ENCODE measurements at places on chromosomes 5 and 9.
A peak's percentile ranks its signal among the peaks of the same experiment; 100 is the strongest.

DNA sequence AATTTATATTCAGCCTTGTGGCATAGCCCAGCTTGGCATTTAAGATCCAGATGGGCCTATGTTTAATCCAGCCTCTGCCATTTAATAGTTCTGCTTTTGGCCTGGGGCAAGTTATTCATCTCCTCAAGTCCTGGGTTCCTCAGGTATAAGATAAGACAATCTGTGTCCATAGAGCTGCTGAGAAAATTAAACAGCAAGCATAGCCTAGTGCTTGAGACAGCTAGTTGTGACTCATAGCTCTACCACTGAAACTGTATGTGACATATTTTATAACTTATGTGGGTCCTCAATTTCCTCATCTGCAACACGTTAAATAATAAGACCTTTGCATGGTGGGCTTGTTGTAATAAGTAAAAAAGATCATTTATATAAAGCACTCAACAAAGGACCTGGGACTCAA is 53.3 kb upstream of the ATP10B start:
- DNase-seq = no peak

GRCh38 chr5:56200971-56201666 is 32.0 kb downstream of the ANKRD55 start:
- DNase-seq = peak; percentile 58

DNA sequence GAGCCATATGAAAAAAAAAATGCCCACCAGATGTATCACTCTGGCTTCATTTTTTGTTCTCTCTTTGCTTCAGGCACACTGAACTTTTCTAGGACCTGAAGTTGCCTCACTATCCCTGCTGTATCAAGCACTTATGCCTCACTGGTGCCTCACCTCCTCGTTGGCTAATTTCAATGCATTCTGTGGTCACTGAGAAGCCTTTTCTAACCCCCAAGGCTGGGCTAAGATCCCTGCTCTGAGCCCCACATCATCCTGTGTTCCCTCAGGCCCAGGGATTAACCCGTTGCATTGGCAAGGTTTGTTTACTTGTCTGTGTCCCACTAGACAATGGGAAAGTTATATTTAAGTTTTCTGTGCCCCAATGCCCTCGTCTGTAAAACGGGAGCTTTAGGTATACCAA is 362.7 kb downstream of the OSTF1 start:
- no peak for DNase-seq

- no peak for DNase-seq
Measured at GRCh38 chr9:74848153-74848525, 39.6 kb downstream of the TRPM6 start.

DNA sequence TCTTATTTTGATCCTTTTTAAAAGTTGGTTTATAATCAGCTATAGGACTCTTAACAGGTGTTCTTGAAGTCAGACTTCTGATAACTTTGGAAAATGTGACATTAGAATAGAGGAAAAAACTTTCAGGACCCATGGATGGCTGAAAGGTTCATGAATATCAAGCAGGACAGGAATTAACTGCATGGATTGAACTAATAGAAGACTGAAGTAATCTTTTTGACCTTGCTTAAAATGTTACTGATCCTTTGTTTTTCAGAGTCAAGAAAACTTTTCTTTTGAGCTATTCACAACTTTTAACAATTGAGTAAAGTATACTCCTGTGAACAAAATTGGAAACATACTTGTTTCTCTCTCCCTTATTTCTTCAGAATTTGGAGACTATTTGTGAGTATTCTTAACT is 79.2 kb downstream of the PLK2 start:
- DNase-seq = no peak

DNA sequence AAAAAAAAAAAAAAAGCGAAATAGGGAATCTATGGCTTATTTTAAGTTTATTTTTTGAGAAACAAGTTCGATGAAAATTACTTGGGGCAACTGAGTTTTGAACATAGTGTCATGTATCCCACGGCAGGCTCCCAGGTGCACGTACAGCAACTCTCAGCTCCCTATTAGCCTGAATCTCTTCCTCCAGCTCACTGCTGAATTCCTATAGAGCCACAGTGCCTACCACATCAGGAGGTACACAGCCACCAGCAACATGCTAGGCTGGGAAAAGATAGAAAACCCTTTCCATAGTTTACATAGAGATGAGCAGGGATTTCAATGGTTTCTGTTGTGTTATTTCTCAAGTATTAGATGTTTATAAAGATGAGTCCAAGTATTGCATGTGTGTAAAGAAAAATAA is 115.9 kb upstream of the RGMB start:
- DNase-seq = no peak

GRCh38 chr5:65359569-65359968 is 122.2 kb downstream of the ADAMTS6 start:
- no peak for DNase-seq

- peak; percentile 45 for DNase-seq
Measured at GRCh38 chr5:65742565-65743231, 20.7 kb downstream of the NLN start.

GRCh38 chr5:72604798-72605154 is 97.6 kb upstream of the ZNF366 start:
- DNase-seq = no peak

- DNase-seq = no peak
Measured at GRCh38 chr9:32787816-32788215, 4.5 kb downstream of the TMEM215 start.

DNA sequence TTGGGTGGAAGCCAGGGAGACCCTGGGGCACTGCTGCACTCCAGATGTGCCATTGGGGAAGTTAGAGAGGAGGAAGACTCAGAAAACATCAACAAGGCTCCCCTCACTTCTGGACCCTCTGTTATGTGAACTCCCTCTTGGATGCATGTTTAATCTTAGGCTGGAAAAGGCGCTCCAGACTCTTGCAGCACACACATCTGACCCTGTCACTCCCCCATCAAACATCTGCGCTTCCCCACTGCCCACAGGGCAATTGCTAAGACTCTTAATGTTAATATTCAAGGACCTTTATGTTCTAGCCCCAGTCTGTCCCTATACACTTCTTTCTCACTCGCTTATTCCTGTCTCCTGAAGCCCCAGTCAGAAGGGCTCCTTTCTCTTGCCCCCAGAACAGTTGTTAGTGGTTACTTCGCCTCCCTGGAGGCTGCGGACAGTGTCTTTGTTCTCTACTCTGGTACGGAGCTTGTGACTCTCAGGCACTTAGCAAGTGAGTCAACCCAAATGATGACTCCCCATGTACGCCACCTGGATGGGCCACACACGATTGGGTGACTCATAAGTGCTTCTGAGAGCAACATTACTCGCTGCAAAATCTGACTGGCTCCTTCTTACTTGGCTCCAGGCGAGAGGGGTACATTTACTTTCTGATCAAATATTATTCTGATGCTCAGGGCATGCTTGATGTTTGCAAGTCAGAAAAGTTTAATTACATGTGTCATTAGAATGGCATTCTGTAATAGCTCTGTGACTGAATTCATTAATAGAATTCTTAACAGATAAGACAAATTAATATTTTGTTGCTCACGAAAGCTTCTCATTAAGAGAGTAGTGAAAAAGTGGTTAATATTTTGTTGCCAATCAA is 193.6 kb downstream of the HSPA4 start:
- peak; percentile 27 for DNase-seq

- peak; percentile 14 for DNase-seq
Measured at GRCh38 chr5:95261437-95262175, 23.3 kb downstream of the MCTP1 start.

DNA sequence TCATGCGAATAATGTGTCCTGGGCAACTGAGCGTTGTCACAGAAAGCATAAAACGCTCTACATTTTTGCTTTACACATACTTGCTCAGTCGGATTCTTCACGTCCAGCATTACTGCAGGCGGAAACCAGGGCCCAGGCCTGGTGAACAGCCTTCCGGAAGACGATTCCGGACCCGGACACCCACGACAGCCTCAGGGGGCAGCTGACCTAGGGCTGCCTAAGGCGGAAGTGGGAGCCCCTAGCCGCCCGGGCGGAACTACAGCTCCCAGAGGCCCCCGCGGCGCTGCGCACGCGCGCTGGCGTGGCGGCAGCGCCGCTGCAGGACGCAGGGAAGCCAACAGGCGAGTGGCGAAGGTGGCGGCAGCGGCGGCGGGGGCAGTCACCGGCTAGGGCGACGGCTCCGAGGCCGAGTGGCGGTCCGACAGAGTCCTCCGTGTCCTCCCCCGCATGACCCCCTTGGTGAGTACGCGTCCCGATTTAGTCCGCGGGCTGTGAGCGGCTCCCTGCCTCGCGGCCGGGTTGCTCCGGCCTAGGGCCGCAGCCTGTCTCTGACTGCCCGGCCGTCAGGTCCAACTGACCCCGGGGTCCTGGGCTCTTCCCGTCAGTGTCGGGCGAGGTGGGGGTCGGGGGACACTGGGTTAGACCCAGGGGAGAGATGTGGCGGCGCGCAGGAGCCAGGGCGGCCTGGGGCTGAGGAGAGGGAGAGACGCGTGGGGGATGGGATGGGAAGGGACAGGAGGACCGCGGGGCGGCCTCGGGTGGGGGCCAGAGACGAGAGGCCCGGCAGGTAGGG is at the start of gene GAPVD1:
Gene GAPVD1, plus strand, starts transcription at position 326 of the 793 bp plus-strand sequence. CDS start 37,096 bp downstream, outside the sequence.
- peak; percentile 98 for DNase-seq

DNA sequence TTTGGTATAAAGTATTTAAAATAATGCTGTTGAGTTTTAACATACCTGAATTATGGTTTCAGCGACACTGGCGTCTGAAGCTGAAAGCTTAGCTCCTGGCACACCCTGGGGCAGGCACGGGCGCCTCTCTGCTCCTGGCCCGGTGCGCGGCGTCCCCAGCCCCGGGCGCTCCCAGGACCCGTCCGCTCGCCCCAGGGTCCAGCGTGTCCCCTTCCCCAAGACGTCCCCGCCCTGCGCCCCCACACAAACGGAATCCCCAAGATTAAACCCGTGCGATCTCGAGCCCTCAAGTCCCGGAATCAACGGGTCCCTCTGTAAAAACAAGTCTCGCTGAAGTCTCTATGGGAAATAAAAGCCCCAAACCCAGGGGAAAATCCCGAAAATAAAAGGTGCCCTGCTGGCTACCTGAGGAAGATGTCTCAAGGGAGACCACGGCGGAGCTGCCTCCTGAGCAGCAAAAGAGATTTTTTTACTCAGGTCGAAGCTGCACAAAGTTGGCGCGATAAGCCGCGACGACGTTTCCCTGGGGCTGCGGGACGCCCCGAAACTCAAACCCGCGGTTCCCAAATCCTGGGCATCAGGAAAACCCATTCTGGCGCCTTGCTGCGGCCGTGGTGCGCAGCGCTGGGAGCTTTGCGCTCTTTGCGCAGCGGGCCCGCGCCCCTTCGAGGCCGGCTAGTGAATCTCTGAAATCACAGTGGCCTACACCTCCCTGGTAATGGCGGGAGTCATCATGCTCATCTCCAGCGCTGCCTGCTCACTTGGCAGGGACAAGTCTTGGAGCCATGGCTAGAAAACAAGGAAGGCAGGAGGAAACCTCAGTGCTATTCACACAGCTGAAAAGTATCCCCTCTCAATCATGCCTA is 6.3 kb upstream of the IFNA8 start:
- no peak for DNase-seq

DNA sequence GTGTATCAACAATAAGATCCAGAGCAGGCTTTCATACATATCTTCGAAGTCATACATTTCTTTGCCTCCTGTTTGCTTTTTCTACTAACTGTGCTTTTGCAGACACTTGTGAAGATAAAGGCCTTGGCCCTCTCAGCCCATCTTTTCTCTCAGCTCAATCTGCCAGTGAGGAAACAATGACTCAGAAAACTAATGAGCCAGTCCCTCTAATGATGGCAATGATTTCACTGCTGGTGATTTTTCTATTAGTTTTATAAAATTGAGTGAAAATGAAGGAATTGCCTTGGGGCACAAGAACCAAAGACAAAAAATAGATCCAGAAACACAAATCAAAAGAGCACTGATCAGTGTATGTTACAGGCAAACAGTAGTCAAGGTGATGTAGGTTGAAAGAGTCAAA is 167.7 kb upstream of the PPP2R2B start:
- no peak for DNase-seq

DNA sequence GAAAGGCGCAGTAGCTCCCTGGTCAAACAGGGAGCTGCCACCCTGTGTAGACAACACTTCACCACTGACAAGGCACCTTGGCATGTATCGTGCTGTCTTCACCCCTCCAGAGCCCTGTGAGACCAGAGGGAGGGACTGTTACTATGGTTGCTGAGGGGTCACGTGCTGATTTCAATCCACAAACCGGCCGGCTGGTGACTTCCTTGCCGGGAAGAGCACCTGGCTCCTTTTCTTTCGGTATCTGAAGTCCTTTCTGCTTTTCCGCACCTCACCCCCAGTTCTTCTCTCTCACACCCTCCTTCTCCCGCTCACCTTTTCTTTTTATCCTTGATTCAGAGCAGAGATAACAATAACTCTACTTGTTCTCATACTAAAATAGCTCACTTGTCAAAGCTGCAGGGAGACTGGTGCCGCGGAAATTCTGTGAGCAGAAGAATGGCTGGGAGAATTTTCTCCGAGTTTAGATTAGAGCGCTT is 327.2 kb downstream of the ZSWIM6 start:
- no peak for DNase-seq

- no peak for DNase-seq
Measured at GRCh38 chr5:134506054-134507039, 19.1 kb upstream of the JADE2 start.

- no peak for DNase-seq
Measured at GRCh38 chr5:170630711-170631141, 126.9 kb downstream of the KCNIP1 start.

GRCh38 chr5:98016771-98017170 is 756.7 kb upstream of the RGMB start:
- DNase-seq = no peak

DNA sequence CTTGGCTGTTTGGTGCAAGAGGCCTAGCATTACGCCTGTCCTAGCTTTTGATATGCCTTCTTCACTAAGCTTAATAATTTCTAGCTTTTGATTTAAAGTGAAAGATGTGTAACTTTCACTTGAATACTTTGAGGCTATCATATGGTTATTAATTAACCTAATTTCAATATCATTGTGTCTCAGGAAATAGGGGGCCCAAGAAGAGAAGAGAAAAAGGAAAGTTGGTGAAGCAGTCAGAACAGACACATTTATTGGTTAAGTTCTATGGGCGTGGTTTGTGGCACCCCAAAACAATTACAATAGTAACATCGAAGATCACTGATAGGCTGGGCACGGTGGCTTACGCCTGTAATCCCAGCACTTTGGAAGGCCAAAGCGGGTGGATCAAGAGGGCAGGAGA is 40.9 kb upstream of the F2RL2 start:
- DNase-seq = no peak

- DNase-seq = no peak
Measured at GRCh38 chr9:104984121-104984520, 56.2 kb upstream of the ABCA1 start.

- DNase-seq = no peak
Measured at GRCh38 chr5:151624476-151624875, 33.3 kb upstream of the FAT2 start.
